Esophagus squamous epithelium (tissue), 5 donors: ENCODE measurements at places on chromosomes 3 and 15. TPM values are rescaled to one million over a fixed set of nuclear protein-coding genes. Genes with fewer than 3 reads are reported as not detected.

- no peak for DNase-seq
Measured at GRCh38 chr3:30226601-30227151, 379.7 kb upstream of the TGFBR2 start.

DNA sequence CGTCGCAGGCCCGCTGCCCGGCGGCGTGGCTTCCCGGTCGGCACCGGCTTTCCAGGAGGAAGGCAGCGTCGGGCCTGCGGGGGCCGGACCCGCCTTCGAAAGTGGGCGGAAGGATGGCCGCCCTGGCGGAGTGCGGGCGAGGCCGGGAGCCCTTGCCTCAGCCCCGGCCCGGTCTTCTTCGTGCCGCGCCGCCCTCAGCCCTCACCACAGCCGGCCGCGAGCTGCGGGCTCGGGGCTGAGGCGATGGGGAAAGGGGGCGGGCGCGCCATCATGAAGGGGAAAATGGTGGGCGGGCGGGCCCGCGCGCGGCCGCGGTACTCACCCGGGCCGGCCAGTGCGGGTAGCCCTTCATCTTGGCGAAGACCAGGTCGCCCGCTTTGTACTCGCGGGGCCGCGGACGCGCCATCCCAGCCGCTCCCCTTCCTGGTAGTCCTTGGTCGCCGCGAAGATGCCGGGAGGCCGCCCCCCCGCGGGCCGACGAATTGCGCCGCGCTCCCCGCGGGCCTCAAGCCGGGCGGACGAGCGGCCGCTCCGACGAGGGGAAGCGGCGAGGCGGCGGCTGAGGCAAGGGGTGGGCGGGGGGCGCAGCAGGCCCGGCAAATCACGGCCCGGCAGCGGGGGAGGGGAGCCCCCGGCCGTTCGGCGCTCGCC, 489 bp downstream of the HDGFL3 start:
- no peak for DNase-seq

GRCh38 chr3:32391643-32392535, at the start of gene CMTM7:
CMTM7 (plus strand) TSS chr3:32391853; CDS start chr3:32391907, 54 bp downstream.
- DNase-seq = no peak

DNA sequence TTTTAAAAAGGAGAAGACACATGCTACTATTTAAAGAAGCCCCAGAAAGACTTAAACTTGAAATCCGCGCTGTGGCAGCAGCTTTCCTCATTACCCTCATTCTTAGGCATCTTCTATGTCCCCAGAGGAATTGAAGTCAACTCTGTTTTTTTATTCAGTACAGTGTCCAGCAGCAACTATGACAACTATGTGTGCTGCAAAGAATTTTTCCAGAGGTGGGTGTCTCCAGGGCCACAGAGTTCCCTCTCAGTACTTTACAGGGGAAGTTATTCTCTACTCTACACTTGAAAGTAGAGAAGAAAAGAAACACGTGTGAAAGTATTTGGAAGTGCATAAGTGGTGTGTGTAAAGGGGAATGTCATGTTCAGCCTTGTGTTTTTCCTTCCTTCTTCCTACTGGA, 32.0 kb downstream of the GATM start:
- no peak for DNase-seq

- no peak for DNase-seq
Measured at GRCh38 chr15:67779549-67780111, 45.7 kb upstream of the SKOR1 start.

- no peak for DNase-seq
Measured at GRCh38 chr15:31258260-31258659, 68.4 kb upstream of the KLF13 start.

GRCh38 chr15:35679186-35679585, 133.2 kb upstream of the DPH6 start:
- DNase-seq = no peak

GRCh38 chr3:37709946-37710640, 151.6 kb upstream of the CTDSPL start:
- no peak for DNase-seq

The LINGO1 gene
- total RNA-seq = 0.09 TPM
